ENCODE measurements at places on chromosomes 1 and 21. TPM values are rescaled to one million over a fixed set of nuclear protein-coding genes. Genes with fewer than 3 reads are reported as not detected.

The CALML6 gene
- polyA plus RNA-seq, result not detected

The DPT gene
- not detected for polyA plus RNA-seq

The KRTAP13-2 gene
- polyA plus RNA-seq, result not detected

The S100A11 gene
- polyA plus RNA-seq, result 2,621 TPM

The MRAP gene
- polyA plus RNA-seq, result not detected

GRCh38 chr1:235015291-235015985, 113.2 kb downstream of the TOMM20 start:
- H3K4me1 ChIP-seq, result peaks cover 25% of the 10 kb centered on the region
- DNase-seq, result no peak
- H3K27ac ChIP-seq, result no peak overlapping the region
- no peaks in the 10 kb centered on the region for H3K36me3 ChIP-seq
- H3K27me3 ChIP-seq, result no peaks in the 10 kb centered on the region

- H3K4me3 ChIP-seq, result no peak overlapping the region
- H3K27ac ChIP-seq, result no peak overlapping the region
- DNase-seq, result no peak
Measured at GRCh38 chr1:97507863-97508262, 413.0 kb downstream of the DPYD start.

GRCh38 chr1:35285771-35286606, 17.5 kb downstream of the ZMYM4 start:
- H3K27ac ChIP-seq, result no peak overlapping the region
- no peak overlapping the region for H3K4me3 ChIP-seq
- H3K4me1 ChIP-seq, result peaks cover 9% of the 10 kb centered on the region
- H3K36me3 ChIP-seq, result peaks cover 7% of the 10 kb centered on the region
- H3K27me3 ChIP-seq, result no peaks in the 10 kb centered on the region
- peak; percentile 23 for DNase-seq

GRCh38 chr1:32200226-32201010, at the start of gene CCDC28B:
TSS of gene CCDC28B (plus strand) at chr1:32200595. CDS start at chr1:32201936, 1,341 bp downstream.
- peak; percentile 30 for DNase-seq
- peaks cover 31% of the 10 kb centered on the region for H3K36me3 ChIP-seq
- H3K27ac ChIP-seq, result no peak within 1 kb of the TSS
- peak within 1 kb of the TSS; percentile 79 for H3K4me3 ChIP-seq
- no peaks in the 10 kb centered on the region for H3K27me3 ChIP-seq
- H3K4me1 ChIP-seq, result peaks cover 30% of the 10 kb centered on the region

DNA sequence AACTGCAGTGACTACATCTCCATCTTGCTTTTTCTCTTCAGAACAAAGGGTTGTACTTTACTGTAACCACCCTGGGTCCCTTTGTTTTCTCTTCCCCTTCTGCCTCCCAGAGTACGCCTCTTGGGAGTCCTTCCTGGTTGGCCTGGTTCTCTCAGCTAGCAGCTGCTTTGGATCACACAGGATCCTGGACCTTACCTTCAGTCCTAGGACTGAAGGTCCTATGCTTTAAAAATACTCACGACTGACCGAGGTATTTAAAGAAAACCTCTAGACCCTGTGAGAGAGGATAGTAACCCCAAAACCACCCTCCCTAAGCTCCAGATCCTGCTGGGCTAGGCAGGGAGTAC, 4.8 kb downstream of the TRIM45 start:
- H3K4me1 ChIP-seq, result peaks cover 7% of the 10 kb centered on the region
- no peak overlapping the region for H3K4me3 ChIP-seq
- peaks cover 2% of the 10 kb centered on the region for H3K27me3 ChIP-seq
- DNase-seq, result no peak
- no peak overlapping the region for H3K27ac ChIP-seq
- H3K36me3 ChIP-seq, result no peaks in the 10 kb centered on the region

DNA sequence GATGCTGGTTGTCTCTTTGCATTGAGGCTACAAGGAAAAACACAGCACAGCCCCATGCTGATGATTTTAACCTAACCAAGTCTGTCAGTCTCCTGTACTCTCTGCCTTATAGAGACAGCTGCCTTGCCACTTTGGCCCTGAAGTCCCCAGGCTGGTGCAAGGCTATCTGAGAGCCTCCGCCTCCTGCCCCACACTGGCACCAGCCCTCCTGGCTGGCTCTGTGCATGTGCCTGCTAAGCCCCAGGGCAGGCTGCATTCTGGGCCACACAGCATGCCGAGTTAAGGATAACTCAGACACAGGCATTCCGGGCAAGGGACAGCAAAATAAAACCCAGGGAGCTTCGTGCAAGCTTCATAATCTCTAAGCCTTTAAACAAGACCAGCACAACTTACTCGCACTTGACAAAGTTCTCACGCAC, 910 bp downstream of the RUNX1 start:
- H3K27me3 ChIP-seq, result no peaks in the 10 kb centered on the region
- DNase-seq, result peak; percentile 33
- H3K36me3 ChIP-seq, result peaks cover 3% of the 10 kb centered on the region
- peak overlapping the region; percentile 90 for H3K27ac ChIP-seq
- peak overlapping the region; percentile 68 for H3K4me3 ChIP-seq
- peaks cover 73% of the 10 kb centered on the region for H3K4me1 ChIP-seq

DNA sequence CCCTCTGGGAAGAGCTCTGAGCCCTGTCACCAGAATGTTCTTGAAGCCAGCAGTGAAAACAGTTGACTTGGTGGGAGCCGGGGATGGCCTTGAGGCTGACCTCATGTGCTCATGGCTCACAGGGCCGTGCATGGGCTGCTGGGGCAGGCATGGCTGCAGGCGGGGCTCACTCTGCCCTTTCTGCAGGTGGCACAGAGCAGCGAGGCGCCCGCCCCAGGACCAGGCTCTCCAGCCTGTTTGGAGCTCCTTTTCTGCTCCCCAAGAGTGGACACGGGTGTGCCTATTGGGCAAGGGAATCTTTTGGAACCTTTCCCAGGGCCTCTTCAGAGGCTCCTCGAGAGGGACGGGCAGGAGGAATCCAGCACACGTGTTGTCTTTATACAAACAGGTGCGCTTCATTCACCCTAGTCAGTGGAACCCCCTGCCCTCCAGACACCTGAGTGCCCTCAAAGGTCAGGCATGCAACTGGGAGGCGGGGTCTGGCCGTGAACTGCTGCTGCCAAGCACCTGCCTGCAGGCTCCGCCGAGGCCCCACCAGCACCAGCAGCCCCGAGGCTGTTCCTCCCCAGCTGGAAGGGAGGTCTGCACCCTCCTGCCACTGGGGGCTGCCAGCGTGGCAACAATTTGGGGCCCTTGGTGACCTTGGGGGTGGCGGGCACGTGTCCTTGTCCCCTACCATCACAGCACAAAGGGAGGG, 2.6 kb upstream of the TTC34 start:
- no peak overlapping the region for H3K4me3 ChIP-seq
- H3K27me3 ChIP-seq, result no peaks in the 10 kb centered on the region
- no peaks in the 10 kb centered on the region for H3K36me3 ChIP-seq
- no peak for DNase-seq
- no peak overlapping the region for H3K27ac ChIP-seq

GRCh38 chr1:8154621-8155052, 128.5 kb upstream of the ERRFI1 start:
- H3K36me3 ChIP-seq, result no peaks in the 10 kb centered on the region
- no peak overlapping the region for H3K4me3 ChIP-seq
- peaks cover 9% of the 10 kb centered on the region for H3K27me3 ChIP-seq
- peaks cover 8% of the 10 kb centered on the region for H3K4me1 ChIP-seq

GRCh38 chr1:115031595-115031994, 2.0 kb downstream of the TSHB start:
- DNase-seq, result no peak
- H3K27ac ChIP-seq, result no peak overlapping the region
- no peaks in the 10 kb centered on the region for H3K36me3 ChIP-seq
- H3K27me3 ChIP-seq, result no peaks in the 10 kb centered on the region
- H3K4me3 ChIP-seq, result no peak overlapping the region
- H3K4me1 ChIP-seq, result no peaks in the 10 kb centered on the region

DNA sequence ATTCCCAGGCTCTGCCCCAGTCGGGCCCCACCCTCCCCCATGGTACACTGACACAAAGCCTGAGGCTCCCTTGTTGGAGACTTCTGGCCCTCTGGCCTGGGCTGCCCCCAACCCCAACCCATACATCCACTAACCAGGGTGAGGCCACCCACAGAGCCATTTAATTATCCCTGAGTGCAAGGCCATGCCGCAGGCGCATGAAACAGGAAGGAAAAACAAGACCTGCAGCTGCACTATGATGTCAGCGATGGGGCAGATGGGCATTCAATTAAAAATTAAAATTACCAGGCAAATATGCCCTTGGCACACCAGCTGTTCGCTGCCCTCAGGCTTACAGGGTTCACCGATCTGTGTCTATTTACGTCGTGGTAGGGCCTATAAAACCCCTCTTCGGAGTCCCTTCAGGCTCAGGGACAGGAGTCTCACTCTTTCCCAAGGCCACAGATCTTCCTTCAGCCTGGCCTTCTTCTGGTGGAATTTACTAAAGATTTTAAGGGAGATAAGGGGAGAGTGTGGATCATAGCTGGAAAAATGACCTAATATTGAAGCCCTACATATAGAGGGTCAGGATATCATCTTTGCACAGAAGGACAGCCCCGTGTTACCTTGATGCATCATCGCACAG, 29.6 kb upstream of the RGS16 start:
- H3K4me1 ChIP-seq, result no peaks in the 10 kb centered on the region
- no peak overlapping the region for H3K4me3 ChIP-seq
- no peaks in the 10 kb centered on the region for H3K36me3 ChIP-seq
- DNase-seq, result no peak
- no peak overlapping the region for H3K27ac ChIP-seq
- H3K27me3 ChIP-seq, result no peaks in the 10 kb centered on the region

DNA sequence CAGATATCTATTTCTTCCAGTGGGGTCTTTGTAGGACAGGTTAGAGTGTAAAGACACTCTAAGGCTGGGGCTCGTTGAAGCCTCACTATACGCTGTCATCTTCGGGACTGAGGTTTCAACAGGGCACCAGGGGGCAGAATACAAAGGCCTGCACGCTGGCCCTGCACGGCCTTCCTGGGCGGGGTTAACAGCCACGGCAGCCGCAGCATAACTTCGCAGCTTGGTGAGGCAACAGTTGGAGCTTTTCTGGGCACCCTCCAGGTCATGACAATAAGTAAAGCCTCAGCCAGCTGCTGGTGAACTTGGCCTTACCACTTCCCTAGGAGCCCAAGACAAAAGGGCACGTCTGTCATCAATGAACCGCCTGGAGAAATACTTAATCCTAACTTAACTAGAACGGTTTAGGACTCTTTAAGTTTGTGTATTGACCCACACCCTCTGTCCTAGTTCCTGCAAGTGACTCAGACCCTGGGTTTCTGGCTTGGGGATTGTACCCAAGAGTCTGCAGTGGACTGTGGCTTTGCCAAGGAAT, 2.3 kb upstream of the RUNX1 start:
- H3K27ac ChIP-seq, result peak overlapping the region; percentile 65
- H3K4me3 ChIP-seq, result peak overlapping the region; percentile 93
- DNase-seq, result peak; percentile 94
- H3K27me3 ChIP-seq, result no peaks in the 10 kb centered on the region
- no peaks in the 10 kb centered on the region for H3K36me3 ChIP-seq

GRCh38 chr1:115469703-115470476, 131.8 kb upstream of the NGF start:
- H3K27ac ChIP-seq, result no peak overlapping the region
- no peaks in the 10 kb centered on the region for H3K27me3 ChIP-seq
- H3K4me1 ChIP-seq, result peaks cover 6% of the 10 kb centered on the region
- DNase-seq, result no peak
- H3K4me3 ChIP-seq, result no peak overlapping the region
- H3K36me3 ChIP-seq, result no peaks in the 10 kb centered on the region

DNA sequence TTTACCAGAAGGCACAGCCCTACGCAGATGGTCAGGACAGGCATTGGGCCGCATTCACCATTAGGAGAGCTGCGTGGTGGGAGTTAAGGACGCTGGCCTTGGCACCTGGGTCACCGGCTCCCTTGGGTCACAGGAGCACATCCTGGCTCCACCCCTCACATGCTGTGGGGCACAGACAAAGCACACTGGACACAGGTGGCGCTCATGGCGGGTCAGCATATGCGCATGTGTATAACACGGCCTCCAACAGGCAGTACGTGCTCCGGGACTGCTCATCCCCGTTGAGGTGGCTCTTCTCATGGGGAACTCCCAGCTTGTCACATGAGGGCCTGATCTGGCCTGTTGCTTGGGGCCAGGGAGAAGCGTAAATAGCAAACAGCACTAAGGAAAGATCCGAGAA, 25.0 kb downstream of the PGBD5 start:
- H3K4me3 ChIP-seq, result no peak overlapping the region
- H3K27ac ChIP-seq, result no peak overlapping the region
- H3K4me1 ChIP-seq, result no peaks in the 10 kb centered on the region
- DNase-seq, result no peak
- H3K36me3 ChIP-seq, result no peaks in the 10 kb centered on the region

DNA sequence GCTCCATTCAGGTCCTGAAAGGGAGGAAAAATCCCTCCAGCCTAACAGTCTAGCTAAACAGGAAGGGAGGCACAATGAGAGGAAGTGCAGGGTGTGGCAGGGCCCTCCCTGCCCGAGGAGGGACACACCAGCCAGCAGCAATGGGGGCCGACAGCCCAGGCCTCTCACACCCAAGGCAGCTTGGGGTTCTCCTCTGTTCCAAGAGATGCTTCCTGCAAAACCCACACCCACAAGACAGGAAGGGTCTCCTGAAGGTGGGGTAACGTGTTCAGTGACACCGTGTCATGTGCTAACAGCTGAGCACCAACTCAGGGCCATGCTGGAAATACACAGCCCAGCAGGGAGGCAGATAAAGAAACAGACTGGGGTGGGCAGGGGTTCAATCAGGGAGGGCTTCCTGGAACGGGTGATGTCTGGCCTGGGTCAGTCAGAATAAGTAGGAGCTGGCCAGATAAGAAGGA, 10.2 kb downstream of the ECE1 start:
- peak; percentile 43 for DNase-seq
